Stimulated activated CD8-positive, alpha-beta memory T cell treated with anti-CD3 and anti-CD28 coated beads, Interleukin-4, amount 100 ng/mL, for 24 hours (primary cell): ENCODE measurements at places on chromosomes 13 and 19.

DNA sequence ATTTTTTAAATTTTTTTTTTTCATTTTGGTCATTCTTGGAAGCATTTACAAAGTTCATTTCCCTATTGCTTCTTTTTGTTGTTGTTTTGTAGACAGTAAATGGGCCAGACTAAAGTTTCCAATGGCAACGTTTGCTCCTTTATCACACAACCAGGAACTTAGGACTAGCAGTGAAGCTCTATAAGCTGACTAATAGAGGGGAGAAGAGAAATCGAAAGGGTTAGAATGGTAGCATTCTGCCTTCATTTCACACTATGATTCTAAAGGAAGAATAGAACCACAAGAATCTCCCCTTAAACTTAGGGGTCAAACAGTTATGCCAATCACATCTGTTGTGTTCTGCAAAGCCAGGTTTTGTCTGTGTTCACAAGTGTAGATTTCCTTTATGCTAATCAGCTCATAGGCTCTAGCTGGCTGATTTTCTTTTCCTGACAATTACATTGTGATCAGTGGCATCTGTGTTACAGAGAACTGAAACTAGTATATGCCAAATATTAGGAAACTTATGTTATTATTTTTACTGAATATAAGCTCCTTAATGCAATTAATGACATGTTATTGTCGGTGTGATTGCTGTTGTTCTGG lies 467.3 kb downstream of the DACH1 start:
- DNase-seq = no peak

DNA sequence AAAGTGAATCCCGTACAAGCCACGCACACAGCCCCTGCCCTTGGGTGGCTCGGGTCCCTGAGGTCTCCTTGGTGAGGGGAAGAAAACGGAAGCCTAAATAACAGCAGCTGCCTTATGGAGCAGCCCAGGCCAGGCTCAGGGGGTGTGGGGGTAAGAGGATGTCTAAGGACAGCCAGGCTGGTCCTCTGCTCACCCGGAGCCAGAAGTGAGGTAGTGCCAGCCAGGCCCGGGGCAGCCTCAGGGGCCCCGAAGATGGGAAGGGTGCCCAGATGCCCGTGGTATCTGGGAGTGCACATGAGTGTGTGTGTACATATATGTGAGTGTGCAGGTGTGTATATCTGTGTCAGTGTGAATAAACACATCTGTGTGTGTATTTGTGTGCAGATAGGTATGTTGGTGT lies 38.4 kb upstream of the PEPD start:
- no peak for DNase-seq

DNA sequence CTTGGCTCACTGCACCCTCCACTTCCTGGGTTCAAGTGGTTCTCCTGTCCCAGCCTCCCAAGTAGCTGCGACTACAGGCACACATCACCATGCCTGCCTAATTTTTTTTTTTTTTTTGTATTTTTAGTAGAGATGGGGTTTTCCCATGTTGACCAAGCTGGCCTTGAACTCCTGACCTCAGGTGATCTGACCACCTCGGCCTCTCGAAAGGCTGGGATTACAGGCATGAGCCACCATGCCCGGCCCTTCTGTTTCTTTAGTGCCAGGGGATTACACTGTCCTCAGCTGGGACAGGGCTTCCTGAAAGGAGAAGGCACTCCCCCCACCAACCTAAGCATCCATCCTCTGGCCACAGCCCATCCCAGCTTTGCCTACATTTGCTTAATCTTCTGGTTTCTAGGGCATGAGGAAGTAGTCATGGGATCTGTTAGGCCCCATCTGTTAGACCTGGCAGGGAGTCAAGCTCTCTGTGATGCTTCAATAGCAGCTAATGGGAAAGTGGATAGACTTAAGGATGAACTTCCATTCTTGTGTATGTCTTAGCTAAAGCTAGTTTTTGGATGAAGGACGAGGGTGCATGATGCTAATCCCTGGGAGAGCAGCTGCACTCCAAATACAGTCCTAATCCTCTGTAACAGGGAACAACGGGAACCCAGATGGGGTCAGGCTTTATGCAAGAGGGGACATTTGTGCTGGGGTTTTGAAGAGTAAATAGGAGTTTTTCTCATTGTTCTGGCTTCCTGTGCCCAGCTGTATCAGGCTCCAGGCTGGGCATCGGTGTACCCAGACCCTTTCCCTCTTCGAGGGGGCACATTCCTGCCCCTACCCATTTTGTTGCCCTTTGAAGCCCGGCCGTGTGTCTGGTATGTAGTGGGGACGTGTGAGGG lies 2.6 kb downstream of the VAV1 start:
- DNase-seq = no peak

GRCh38 chr13:113045251-113046127 lies 60.1 kb upstream of the F7 start:
- no peak for DNase-seq

- DNase-seq = no peak
These were observed 747.8 kb downstream of the EFNB2 start for GRCh38 chr13:105787632-105788031.
